ENCODE measurements at places on chromosomes 12 and 14. TPM values are rescaled to one million over a fixed set of nuclear protein-coding genes. Genes with fewer than 3 reads are reported as not detected.

BHLHE41 gene
- total RNA-seq = 81.0 TPM

MUCL1 gene
- not detected for total RNA-seq

TSPAN19 gene
- not detected for total RNA-seq

CRACR2A gene
- total RNA-seq = not detected

COQ6 gene
- 40.3 TPM for total RNA-seq

CACNA2D4 gene
- not detected for total RNA-seq

PABPN1 gene
- 116 TPM for total RNA-seq

FKBP11 gene
- total RNA-seq = 9.7 TPM

KRT75 gene
- 38.5 TPM for total RNA-seq

B3GNT4 gene
- 4.0 TPM for total RNA-seq

KCNK10 gene
- total RNA-seq = not detected

ST8SIA1 gene
- not detected for total RNA-seq

PTHLH gene
- 414 TPM for total RNA-seq

JPH4 gene
- not detected for total RNA-seq

CNTN1 gene
- total RNA-seq = not detected

NID2 gene
- 2.5 TPM for total RNA-seq

GUCY2C gene
- not detected for total RNA-seq

RPL36AL gene
- 408 TPM for total RNA-seq

DIP2B gene
- 39.6 TPM for total RNA-seq

AGAP2 gene
- total RNA-seq = 0.23 TPM

ASCL4 gene
- not detected for total RNA-seq

EML1 gene
- total RNA-seq = 12.0 TPM

NRXN3 gene
- 1.7 TPM for total RNA-seq

KRT85 gene
- total RNA-seq = not detected

TBX3 gene
- 89.4 TPM for total RNA-seq

AICDA gene
- not detected for total RNA-seq

EMP1 gene
- 158 TPM for total RNA-seq

PAX9 gene
- 14.9 TPM for total RNA-seq

STXBP6 gene
- total RNA-seq = 0.40 TPM

STAT2 gene
- 68.8 TPM for total RNA-seq

PLA2G1B gene
- not detected for total RNA-seq
